ENCODE measurements at places on chromosomes 3 and 15.

GRCh38 chr3:158097081-158097592 lies 9.1 kb downstream of the SHOX2 start:
- DNase-seq = no peak

GRCh38 chr3:122391681-122392446 lies 7.9 kb downstream of the FAM162A start:
- no peak for DNase-seq

- no peak for DNase-seq
Measured at GRCh38 chr3:169663951-169664820, 674 bp upstream of the MECOM start.

DNA sequence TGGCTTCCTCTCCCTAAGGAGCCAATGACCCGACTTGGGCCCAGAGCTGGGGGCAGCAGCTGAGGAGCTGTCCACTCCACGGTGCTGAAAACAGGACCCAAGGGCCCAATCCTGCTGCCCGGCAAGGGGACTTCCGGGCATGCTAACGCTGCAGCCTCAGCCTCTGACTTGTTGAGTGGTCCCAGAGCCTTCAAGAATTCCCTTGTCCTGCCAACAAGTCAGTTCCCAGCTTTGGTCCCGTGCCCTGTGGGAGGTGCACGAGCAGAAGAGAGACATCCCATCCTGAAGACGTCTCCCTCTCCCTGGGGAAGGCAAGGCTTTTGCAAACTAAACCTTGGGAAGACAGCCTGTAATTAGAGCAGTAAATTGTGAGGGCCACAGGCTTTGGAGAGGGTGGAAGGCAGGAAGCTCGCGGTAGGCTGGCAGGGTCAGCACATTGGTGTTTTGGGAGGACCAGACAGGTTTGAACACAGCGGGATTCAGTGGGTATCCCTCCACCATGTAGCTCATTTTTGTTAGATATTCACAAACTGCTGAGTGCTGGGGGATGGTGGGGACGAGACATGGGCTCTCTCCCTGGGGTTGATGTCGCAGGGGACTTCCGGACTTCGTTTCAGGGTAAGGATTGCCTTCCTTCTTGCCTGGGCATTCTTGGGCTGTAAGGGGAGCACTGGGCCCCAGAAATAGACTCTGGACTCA lies 29.8 kb upstream of the PRR23E start:
- no peak for DNase-seq

- DNase-seq = no peak
Measured at GRCh38 chr15:27845535-27846369, 253.4 kb downstream of the OCA2 start.

- DNase-seq = no peak
Measured at GRCh38 chr3:36519682-36520081, 139.4 kb downstream of the STAC start.

- no peak for DNase-seq
Measured at GRCh38 chr15:99716540-99717095, 16.6 kb downstream of the LYSMD4 start.

- no peak for DNase-seq
Measured at GRCh38 chr15:98723195-98723594, 74.9 kb downstream of the IGF1R start.

DNA sequence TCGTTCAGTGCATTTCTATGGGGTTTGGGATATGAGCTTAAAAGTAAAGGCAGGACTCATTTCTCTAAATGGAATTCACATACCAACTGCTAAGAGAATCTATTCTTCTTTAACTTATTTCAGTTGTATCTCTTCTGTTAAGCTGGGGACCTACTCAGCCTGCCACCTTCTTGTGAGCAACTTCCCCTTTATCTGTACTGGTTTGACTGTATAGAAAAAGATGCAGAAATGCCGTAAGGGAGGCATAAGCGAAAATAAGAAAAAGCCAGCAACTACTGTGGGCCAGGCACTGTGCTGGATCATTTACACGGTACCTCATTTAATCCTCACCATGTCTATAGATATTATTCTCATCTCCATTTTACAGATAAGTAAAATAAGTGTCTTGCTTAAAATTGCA lies 38.4 kb downstream of the RBMS3 start:
- DNase-seq = peak; percentile 6
